PC-3 (cell line): ENCODE measurements at places on chromosomes 7 and 10. TPM values are rescaled to one million over a fixed set of nuclear protein-coding genes. Genes with fewer than 3 reads are reported as not detected.

Gene PAPOLB
- total RNA-seq = 0.29 and 0.40 TPM in 2 replicates

Gene RHOBTB1
- total RNA-seq = 6.7 and 7.0 TPM in 2 replicates

Gene NKX2-3
- total RNA-seq = 0.07 TPM in 1 of 2 replicates, not detected in the other

Gene ADAP1
- 31.2 and 36.4 TPM in 2 replicates for total RNA-seq

Gene MALRD1
- total RNA-seq = not detected in 2 replicates
